8988T (cell line): ENCODE measurements at places on chromosomes 6 and 20.

DNA sequence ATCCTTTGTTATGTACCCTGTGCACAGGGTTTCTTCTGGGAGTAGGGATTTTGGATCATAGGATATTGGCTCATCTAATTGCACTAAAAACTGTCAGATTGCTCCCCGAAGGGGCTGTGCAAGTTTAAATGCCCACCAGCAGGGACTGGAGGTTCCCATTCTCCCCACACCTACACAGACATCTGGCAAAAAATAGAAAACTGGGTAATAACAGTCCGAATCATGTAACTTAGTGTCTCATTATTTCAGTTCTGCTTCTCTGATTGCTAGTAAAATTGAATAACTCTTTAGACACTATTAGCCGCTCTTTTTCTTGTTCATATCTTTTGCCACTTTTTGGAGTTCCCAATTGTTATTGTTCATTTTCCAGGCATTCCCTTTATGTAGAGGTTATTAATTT lies 5.3 kb downstream of the PSMF1 start:
- no peak for DNase-seq

GRCh38 chr20:62298577-62299249 lies 4.1 kb upstream of the ADRM1 start:
- DNase-seq = no peak

DNA sequence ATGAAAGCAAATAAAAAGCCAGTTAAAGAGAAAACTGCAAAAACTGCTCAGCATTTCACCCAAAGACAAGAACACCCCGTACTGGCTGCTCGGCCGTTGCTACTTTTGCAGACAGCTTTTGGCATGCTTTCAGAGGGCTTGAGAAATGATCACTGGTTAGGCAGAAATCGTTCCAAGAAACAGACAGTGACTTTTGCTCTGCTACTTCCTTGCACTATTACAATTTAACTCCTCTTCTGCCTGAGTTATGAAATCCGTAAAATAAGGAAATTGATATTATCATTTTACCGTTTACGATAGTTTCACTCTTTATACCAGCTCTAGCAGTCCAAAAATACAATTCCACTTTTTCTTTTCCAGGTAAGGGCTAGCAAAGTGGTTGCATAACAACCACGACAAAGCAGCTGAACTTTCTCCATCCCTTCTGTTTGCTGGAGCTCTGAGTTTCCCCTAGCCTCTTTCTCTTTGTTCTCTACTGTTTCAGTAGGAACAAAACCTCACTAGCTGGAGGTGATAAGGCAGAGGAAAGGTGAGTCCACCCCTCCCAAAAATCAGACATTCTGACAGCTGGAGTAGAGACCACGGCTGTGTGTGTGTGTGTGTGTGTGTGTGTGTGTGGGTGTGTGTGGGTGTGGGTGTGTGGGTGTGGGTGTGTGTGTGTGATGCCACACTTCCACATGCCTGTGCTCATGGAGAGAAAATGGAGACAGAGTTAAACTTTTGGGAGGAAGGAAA lies 191.8 kb upstream of the RREB1 start:
- DNase-seq = no peak

DNA sequence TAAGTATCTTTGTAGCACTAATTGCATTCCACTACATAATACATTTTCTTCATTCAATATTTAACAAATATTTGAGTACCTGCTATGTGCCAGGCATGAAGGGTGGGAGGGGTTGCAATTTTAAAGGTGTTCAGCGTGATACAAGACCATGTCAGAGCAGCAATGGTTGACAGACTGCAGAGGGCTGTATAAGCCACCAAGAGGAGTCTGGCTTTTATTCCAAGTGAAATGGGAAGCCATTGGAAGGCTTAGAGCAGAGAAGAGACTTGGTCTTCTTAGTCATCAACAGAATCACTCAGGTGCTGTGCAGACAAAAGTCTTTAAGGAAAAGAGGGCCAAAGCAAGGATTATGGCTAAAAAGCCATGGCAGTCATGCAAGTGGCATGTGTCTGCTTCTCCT lies 360.8 kb upstream of the ARID1B start:
- DNase-seq = no peak

GRCh38 chr6:46221222-46221793 lies 50.5 kb upstream of the ENPP5 start:
- no peak for DNase-seq

- no peak for DNase-seq
These were observed 3.7 kb upstream of the BEND3 start for GRCh38 chr6:107118976-107119375.

DNA sequence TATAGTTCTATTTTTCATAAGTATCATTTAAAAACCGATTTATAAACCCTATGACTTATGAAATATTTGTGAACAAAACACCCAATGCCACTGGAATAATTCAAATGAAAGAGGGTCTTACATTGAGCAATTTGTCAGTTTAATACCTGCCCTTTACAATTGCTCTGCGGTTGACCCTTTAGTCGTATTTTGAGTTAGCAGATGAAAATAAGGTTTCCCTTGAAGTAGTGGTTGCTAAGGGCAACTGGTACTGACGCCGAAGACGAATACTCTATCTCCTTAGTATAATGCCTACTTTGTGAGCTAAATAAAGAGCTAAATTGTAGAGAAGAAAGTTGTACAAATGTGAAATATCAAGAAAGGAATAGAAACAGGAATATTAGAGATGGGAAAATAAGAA lies 69.4 kb downstream of the KCNQ5 start:
- DNase-seq = no peak

GRCh38 chr20:59044295-59044694 lies 1.7 kb upstream of the PRELID3B start:
- DNase-seq = no peak

GRCh38 chr20:38658879-38659596 lies 57.4 kb downstream of the ARHGAP40 start:
- peak; percentile 57 for DNase-seq

- DNase-seq = no peak
These were observed 115.8 kb upstream of the MAP7 start for GRCh38 chr6:136666041-136666440.

GRCh38 chr6:150525300-150525699 lies 74.4 kb upstream of the PLEKHG1 start:
- no peak for DNase-seq
